ENCODE measurements at places on chromosomes 7 and 10. TPM values are rescaled to one million over a fixed set of nuclear protein-coding genes. Genes with fewer than 3 reads are reported as not detected.

- no peaks in the 10 kb centered on the region for H3K36me3 ChIP-seq
- DNase-seq: no peak
Measured at GRCh38 chr10:3672220-3672619, 112.8 kb downstream of the KLF6 start.

- no peak for DNase-seq
- no peaks in the 10 kb centered on the region for H3K27me3 ChIP-seq
- no peaks in the 10 kb centered on the region for H3K36me3 ChIP-seq
- no peak overlapping the region for H3K27ac ChIP-seq
- no peaks in the 10 kb centered on the region for H3K4me1 ChIP-seq
Measured at GRCh38 chr7:9945131-9945530, 1028.5 kb upstream of the PHF14 start.

DNA sequence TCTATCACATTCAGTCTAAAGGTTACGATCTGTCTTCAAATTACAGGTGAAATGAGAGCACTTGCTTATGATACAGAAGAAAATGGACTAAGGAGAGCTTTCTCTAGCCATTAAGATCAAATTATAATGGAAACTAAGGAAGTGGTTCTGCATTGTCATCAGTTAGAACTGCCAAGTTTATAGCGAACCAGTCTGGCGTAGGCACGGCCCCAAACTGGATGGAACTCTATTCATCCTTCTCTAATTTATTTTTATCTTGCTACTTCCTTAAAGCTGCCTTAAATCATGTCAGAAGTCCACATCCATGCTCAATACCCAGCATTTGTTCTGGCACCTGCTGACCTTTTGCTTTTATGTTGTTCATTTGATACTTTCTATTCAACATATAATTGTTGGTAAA, 63.7 kb upstream of the APBB1IP start:
- H3K36me3 ChIP-seq: no peaks in the 10 kb centered on the region
- no peak overlapping the region for H3K27ac ChIP-seq

DNA sequence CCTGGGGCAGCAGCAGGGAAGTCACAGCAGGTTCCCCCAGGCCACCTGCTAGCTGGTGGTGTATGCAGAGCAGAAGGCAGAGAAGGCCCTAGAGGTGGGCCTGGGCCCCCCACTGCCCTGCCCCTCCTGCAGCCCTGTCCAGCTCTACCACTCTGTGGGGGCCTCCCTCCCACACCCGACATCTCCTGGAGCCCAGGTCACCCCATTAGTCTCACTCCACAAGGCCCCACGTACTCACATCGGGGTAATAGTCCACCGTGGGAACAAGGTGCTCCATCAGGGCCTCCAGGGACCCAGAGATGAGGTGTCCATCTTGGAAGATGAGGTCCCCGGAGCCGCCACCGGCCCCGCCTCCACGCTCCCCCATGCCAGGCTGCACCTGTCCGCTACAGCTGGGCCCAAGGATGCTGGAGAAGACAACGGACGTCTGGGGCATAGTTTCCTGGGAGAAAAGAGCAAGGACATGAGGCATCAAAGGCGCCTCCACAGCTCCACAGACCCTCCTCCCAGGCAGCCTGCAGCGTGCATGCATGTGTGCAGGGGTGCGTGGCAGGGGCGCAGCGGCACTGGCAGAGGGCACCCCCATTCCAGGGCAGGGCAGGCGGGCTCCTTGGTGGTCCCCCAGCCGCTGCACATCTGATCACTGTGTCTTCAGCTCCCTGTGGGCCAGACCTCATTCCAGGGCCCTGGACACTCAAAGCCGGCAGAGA, 61.0 kb downstream of the RASGEF1A start:
- H3K27ac ChIP-seq: no peak overlapping the region
- H3K27me3 ChIP-seq: no peaks in the 10 kb centered on the region
- no peaks in the 10 kb centered on the region for H3K36me3 ChIP-seq
- no peaks in the 10 kb centered on the region for H3K4me1 ChIP-seq
- no peak overlapping the region for H3K4me3 ChIP-seq
- DNase-seq: peak; percentile 67

DNA sequence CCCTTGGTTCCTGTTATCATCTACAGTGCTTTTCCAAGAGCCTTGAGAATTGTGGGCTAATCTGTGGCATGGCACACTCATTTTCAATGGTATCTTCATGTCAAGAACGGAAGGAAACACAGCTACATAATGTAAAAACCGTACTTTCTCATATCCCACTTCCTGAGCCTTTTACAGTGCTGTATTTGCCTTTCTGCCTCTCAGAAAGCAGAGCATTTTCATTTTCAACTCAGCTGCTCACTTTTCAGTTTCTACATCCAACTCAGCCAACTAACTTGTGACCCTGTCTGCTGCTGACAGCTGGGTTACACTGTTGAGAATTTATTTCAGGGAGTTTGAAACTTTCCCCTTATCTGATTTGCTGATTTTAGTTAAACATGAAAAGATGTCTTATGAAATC, 875.8 kb upstream of the KCND2 start:
- H3K4me3 ChIP-seq: no peak overlapping the region
- H3K4me1 ChIP-seq: no peaks in the 10 kb centered on the region
- H3K27me3 ChIP-seq: no peaks in the 10 kb centered on the region
- no peaks in the 10 kb centered on the region for H3K36me3 ChIP-seq
- DNase-seq: no peak

DNA sequence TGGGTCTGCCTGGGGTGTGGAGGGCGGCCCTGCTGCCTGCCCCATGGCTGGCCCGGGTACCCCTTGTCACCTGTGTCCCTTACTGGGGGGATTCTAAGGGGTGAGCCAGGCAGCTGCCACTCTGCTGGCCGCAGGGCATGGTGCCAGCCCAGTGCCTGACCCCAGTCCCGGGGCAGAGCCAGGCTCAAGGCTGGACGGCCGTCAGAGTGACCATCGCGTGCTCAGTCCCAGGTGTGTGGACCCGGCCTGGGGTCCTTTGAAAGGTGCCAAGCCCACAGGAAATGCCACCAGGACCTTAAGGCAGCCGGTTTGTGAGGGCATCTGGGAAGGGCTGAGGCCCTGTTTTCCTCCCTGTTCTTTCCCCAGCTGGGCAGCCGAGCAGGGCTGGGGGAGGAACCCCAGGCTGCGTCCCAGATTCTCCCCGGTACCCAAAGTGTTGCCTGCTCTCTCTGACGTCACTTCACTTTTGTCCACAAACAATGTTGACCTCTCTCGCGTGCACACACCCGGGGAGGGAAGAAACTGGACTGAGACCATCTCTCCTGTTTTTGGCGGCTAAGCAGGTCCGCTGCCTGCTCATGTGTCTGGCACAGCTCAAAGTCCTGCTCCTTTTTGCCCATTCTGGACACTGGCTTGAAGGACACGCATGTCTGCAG, 37.6 kb downstream of the PAPOLB start:
- no peaks in the 10 kb centered on the region for H3K27me3 ChIP-seq
- DNase-seq: peak; percentile 43
- no peak overlapping the region for H3K4me3 ChIP-seq
- no peaks in the 10 kb centered on the region for H3K4me1 ChIP-seq
- H3K27ac ChIP-seq: no peak overlapping the region
- H3K36me3 ChIP-seq: no peaks in the 10 kb centered on the region

DNA sequence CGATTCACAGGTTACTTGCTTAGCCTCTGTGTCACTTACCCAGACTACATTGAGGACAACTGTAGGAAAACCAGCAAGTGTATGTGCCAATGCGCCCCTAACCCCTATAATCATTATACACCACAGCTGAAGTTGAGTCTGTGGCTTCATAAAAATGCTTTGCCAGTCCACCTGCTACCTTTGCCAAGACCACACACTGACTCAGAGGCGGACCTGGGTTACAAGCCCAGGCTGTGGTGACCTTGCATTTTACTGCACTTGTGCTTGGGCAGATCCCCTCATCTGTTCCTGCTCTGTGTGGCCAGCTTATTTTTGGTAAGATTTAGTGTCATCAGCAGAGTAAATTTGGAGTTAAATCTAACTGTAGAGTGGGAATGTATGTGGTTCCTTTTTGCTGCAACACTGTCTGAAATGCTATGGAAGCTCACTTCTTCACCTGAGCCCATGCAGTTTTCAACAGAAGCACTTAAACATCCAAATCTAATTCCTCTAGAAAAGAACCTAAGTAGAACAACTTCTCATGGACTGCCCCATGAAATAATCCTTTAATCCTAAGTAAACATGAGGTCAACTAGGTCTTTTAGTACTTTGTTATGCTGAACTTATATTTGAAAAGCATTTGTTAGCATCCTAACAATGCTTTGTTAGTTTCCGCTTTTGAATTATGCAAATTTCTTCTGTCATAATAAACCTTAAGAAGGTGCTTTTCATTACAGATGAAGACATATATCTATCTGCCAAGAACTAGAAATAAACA, 96.2 kb upstream of the AMPH start:
- no peak for DNase-seq
- H3K36me3 ChIP-seq: peaks cover 9% of the 10 kb centered on the region
- no peaks in the 10 kb centered on the region for H3K4me1 ChIP-seq
- no peak overlapping the region for H3K27ac ChIP-seq
- H3K27me3 ChIP-seq: no peaks in the 10 kb centered on the region

- no peaks in the 10 kb centered on the region for H3K27me3 ChIP-seq
- DNase-seq: no peak
- no peaks in the 10 kb centered on the region for H3K4me1 ChIP-seq
- H3K36me3 ChIP-seq: no peaks in the 10 kb centered on the region
- H3K4me3 ChIP-seq: no peak overlapping the region
Measured at GRCh38 chr10:128318366-128318765, 192.1 kb upstream of the MKI67 start.

GRCh38 chr7:105014693-105015389, 836 bp downstream of the KMT2E start:
- no peaks in the 10 kb centered on the region for H3K36me3 ChIP-seq
- H3K27ac ChIP-seq: peak overlapping the region; percentile 63
- peak; percentile 63 for DNase-seq

DNA sequence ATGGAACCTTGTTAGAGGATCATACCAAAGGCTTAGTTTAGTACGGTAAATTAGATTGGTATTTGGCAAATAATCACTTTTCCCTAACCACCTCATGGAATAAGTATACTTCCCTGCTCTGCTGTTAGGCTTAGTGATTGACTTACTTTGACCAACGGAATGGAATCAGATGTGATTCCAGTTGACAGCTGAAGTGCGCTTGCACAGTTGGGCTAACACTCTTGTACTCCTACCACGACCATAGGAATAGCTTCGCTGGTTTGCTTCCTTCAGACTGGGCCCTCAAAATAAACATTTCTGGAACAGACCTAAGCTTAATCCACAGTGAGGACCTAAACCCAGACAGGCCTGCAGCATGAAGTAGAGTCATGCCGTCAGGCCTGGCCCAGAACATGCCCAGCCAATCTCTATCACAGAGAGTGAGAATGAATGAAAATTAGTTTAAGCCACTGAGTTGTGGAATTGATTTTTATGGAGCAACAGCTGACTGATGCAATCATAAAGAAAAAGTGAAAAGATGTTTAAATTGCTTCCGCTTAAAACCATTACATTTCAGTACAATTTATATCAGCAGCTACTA, 122.3 kb downstream of the DOCK4 start:
- peaks cover 9% of the 10 kb centered on the region for H3K4me1 ChIP-seq
- DNase-seq: no peak
- no peaks in the 10 kb centered on the region for H3K36me3 ChIP-seq
- no peak overlapping the region for H3K27ac ChIP-seq
- H3K27me3 ChIP-seq: no peaks in the 10 kb centered on the region

GRCh38 chr10:97454330-97455036, 8.5 kb downstream of the ZDHHC16 start:
- H3K4me1 ChIP-seq: no peaks in the 10 kb centered on the region
- no peak for DNase-seq
- H3K27ac ChIP-seq: peak overlapping the region; percentile 39
- no peak overlapping the region for H3K4me3 ChIP-seq
- H3K27me3 ChIP-seq: no peaks in the 10 kb centered on the region
- H3K36me3 ChIP-seq: peaks cover 10% of the 10 kb centered on the region

GRCh38 chr10:131578472-131578970, 267.0 kb upstream of the TCERG1L start:
- H3K27ac ChIP-seq: no peak overlapping the region
- DNase-seq: no peak

DNA sequence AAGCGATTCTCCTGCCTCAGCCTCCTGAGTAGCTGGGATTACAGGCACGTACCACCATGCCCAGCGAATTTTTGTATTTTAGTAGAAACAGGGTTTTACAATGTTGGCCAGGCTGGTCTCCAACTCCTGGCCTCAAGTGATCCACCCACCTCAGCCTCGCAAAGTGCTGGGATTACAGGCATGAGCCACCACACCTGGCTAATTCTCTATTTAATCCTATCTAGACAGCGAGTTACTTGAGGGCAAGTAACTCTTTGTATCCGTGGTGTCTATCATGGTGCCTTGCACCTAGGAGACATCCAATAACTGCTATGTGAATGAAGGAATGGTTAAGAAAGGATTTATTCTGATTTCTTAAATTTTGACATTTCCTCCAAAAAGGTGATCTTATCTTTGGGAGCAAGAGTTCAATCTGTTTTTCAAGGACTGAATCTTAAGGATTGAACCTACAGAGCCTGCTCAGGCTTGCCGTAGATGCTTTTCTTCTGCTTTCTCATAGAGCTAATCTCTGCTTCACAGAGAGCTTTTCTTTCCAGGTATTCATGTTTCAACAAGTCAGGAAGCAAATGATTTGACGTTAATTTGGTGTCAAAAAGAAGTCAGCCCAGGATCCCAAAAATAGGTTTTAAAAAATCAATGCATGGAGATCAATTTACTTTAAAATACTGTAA, 101.6 kb downstream of the CUL2 start:
- H3K27me3 ChIP-seq: no peaks in the 10 kb centered on the region
- no peaks in the 10 kb centered on the region for H3K36me3 ChIP-seq
- H3K27ac ChIP-seq: no peak overlapping the region
- no peak for DNase-seq
- no peak overlapping the region for H3K4me3 ChIP-seq

The ASZ1 gene
- total RNA-seq: not detected

The PODXL gene
- 55.5 TPM for total RNA-seq

The CLDN3 gene
- not detected for total RNA-seq

The HABP2 gene
- not detected for total RNA-seq

The FAM171A1 gene
- total RNA-seq: 11.2 TPM

The CDK1 gene
- 3.1 TPM for total RNA-seq

The TFR2 gene
- total RNA-seq: 0.45 TPM

The OR6V1 gene
- not detected for total RNA-seq

All from aorta (tissue), 5 donors.